ENCODE measurements at places on chromosomes 7 and 10.
A peak's percentile ranks its signal among the peaks of the same experiment; 100 is the strongest.

DNA sequence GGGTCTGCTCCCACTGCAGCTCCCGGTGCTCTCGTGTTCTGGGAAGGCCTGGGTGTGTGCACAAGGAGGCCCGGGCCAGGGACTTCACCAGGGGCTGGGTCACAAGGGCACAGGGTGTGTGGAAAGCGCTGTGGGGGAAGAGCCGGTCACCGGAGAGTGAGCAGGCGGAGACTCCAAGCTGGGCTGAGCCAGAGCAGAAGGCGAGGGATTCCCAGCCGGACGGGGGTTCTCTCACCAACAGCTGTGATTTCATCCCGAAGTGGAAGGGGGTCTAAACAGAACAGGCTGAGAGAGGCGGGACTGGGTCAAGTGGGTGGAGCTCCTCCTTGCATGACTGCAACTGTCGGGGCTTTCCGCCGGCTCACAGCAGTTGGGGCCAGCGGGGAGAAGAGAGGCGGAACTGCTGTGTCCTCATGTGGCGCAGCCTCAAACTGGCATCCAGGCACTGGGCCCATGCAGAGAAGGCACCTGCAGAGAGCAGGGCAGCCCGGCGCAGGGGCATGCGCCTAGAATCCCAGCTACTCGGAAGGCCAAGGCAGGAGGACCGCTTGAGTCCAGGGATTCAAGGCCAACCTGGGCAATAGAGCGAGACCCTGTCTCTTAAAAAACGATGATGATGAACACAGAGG, 7.6 kb upstream of the ORAI2 start:
- DNase-seq = peak; percentile 87

- DNase-seq = no peak
Observed at GRCh38 chr7:30977896-30978564, 14.3 kb downstream of the GHRHR start.

GRCh38 chr7:116663744-116664143, 8.3 kb upstream of the MET start:
- DNase-seq = no peak

DNA sequence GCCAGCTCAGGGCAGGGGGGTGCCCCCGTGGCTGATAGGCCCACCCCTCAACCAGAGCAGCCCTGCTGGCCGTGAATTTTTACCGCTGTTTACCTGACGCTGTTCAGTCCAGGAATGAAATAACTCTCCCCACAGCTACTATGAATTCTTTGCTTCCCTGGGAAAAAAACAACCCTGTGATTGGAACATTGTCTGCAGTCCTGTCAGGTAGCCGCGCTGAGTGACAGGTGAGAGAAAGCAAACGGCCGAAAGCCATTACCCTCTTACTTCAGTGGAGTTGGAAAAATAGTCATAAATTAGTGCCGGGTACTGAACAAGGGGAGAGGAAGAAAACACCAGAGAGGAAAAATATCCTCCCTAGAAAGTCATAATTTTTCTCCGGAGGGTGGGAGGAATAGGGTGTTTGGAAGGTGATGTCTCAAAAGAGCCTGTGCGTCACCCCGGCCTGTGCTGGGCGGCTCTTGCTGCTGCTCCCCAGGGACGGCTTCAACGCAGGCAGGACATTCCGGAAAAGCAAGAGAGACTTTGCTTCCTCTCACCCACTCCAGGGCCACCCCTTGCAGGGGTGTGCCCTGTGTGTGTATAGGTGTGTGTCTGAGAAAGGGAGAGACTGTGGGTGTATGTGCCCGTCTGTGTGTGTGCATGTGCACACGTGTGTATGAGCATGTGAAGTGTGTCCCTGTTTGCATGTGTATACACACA, 69.0 kb downstream of the CDH23 start:
- no peak for DNase-seq

DNA sequence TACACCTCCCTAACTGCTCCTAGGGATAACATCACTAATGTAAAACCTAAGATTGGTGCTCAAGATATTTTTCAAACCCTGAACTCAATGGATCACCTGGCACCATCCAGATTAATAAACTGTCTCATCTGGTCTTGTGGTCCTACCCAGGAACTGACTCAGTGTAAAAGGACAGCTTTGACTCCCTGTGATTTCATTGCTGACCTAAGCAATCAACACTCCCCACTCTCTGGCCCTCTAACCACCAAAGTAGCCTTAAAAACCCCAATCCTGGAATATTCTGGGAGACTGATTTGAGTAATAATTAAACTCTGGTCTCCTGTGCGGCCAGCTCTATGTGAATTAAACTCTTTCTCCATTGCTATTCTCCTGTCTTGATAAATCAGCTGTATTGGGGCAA, 6.2 kb upstream of the USP54 start:
- no peak for DNase-seq

DNA sequence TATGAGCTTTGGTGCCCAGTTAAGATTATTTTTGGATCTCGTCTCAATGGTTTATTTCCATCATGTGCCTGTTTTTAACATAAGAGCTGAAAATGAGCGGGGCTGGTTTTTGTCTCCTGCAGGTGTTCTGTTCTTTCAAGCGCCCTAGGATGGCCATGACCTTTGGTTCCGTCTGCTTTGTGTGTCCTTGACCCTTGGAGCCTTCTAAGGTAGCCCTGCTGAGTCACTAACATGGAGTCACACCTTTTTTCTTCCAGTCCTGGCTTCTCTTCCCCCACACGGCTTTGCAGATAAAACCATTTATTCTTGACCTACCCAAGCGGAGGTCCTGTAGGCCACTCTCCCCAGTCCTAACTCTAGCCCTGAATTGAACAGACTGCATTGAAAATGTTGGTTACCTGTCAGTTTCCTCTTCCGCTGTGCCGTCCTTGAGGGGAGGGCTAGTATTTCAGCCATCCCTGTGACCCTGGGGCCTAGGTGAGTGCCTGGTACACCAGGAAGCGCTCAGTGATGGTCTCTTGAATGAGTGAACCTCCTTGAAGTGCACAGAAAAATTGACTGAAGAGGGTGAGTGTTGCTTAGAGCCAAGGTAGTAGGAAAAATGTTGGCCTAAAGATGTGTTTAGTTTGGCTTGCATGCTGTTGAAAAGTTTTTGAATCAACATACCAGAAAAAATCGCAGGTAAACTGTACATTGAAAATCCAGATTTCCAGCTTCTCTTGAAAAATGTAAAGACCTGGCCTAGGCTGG, 48.0 kb downstream of the CAMK1D start:
- DNase-seq = no peak

- DNase-seq = no peak
Observed at GRCh38 chr7:90607196-90607595, 11.1 kb downstream of the CDK14 start.

DNA sequence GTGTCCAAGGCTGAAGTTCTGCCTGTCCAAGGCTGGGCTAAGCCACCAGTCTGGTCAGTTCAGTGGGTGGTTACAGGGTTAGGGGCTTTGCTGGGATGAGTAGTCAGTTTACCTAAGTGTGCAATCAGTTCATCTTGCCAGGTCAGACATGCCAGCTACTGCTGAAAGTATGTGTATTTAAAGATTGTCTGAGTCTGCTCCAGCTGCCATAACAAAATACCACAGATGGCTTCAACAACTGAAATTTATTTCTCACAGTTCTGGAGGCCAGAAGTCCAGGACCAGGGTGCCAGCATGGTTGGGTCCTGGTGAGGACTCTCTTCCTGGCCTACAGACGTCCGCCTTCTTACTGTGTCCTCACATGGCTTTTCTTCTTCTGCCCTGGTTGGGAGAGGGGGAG, 52.4 kb upstream of the TNS3 start:
- DNase-seq = no peak

DNA sequence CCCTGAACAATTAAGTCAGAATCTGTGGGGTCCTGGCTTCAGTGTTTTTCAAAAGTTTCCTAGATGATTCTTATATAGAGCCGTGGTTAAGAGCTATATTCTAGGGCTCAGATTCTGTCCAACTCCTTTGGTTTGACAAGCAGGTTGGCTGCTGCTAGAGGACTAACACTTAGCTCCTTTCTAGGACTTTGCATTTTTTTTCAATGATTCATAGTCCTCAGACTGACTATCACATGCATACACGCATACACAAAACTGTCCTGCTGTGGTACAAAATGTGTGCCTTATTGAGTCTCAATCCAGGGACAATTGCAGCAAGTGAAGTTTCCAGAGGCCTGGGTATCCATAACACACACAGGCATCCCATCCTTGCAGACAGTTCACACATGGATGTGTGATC, 392.0 kb downstream of the NRG3 start:
- DNase-seq = no peak

- DNase-seq = no peak
Observed at GRCh38 chr10:77220150-77220549, 417.5 kb downstream of the KCNMA1 start.

DNA sequence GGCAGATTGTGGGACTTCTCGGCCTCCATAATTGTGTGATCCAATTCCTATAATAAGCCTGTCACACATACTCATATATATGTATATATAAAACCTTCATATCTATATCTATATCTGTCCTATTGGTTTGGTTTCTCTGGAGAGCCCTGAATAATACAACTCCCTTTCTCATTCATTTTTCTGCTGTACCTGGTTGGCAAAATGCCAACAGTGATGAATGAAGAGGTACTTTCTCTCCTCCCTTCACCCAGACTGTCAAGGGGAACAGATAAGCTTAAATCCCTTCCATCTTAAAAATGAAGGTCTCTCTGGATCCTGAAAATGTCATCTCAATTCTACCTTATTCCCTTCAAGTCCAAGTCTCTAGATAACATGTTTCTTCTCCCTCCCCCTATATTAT, 60.3 kb upstream of the FOXP2 start:
- DNase-seq = no peak

GRCh38 chr7:142880876-142881505, 4.6 kb downstream of the TRPV6 start:
- DNase-seq = peak; percentile 21

GRCh38 chr7:51012569-51013217, 230.0 kb upstream of the GRB10 start:
- no peak for DNase-seq

DNA sequence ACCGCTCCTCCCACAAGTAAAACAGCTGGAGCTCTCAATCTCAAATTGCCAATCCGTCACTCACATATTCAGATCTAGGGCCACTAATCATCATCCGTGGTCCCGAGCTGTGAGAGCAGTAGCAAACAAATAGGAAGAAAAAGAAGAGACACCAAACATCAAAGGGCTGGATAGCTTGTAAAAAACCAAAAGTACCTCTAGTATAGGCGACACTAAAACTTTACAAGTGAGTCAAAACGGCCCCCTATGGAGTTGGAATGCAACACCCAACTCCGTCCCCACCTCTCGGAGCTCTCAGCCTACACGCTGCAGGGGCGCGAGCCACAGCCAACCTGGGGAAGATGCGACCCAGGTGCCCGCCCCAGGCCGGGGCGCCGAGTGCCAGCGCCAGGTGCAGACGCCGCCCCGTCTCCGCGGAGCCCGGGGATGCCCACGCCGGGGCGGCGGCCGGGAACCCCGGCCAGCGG, 581 bp downstream of the FAM3C start:
- peak; percentile 42 for DNase-seq

GRCh38 chr7:139830782-139831501, 1.9 kb downstream of the TBXAS1 start:
- DNase-seq = no peak

DNA sequence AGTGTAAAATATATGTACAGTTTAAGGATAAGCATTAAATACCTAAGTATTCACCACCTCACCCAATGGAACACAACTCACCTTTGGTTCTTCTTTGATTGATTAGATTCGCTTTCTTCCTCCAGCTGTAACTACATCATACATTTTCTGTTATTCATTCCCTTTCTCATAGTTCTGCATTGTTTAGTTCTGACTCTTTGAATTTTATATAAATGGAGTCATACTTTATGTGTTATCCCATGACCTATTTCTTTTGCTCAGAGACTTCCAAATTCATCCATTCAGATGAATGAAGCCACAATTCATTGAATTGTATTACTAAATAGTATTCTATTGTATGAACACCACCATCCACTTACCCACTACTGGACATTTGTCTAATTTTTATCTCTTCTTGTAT, 12.3 kb downstream of the THNSL1 start:
- DNase-seq = no peak

GRCh38 chr10:72952189-72952588, 2.4 kb downstream of the PLA2G12B start:
- no peak for DNase-seq

GRCh38 chr10:69901628-69902505, 100.2 kb downstream of the COL13A1 start:
- DNase-seq = no peak

- no peak for DNase-seq
Observed at GRCh38 chr10:90924552-90924951, 3.7 kb upstream of the ANKRD1 start.

DNA sequence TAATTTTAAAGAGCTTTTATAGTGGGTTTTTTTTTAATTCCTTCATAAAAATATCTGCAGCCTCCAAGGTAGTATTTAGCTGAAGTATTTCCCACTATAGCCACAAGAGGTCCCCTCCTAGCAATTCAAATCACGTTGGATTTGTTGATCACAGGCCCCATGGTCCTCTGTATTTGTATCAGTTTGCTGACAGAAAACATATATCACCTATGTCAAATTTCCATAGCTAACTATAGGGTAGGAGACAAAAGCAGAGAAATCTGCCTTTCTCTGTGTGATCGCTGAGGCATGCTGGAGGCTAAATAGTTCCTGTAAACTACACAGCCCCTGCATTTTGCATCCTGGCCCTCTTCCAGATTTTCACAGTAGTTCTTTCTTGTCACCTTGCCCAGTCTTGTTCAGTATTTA, 1.7 kb upstream of the CTNNA3 start:
- no peak for DNase-seq

DNA sequence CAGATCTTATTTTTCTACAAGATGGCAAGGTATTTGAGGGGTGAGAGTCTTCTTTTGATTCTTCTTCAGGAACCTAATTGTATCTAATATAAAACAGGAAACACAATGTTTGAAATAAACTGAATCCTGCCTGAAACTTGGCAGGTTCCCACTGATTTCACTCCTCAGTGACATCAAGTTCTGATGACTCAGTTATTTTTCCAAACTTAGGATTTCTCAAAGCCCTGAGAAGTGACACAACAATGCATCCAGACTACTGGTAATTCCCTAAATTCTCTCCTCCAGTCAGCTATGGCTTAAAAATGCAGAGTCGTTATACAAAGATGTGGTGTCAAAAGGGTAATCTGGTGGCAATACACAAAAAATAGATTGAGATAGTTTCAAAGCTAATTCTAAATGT, 80.9 kb downstream of the ABLIM1 start:
- DNase-seq = no peak

DNA sequence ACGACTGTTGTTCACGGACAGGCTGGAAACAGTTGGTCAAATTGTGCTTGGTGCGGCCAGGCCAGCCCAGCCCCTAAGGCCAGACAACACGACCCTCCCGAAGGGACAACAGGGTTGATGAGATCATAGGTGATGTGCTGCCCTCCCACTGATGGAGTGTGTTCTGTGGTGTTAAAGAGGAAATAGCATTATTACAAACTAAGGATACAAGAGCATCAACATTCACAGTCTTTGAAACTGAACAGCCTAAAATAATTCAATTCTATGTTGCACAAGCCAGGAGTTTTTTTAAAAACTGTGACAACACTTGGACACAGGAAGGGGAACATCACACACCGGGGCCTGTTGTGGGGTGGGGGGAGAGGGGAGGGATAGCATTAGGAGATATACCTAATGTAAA, 87.6 kb downstream of the FAM53B start:
- DNase-seq = no peak
